Iris pigment epithelial cell (primary cell): ENCODE measurements at places on chromosomes 3 and 15.
A peak's percentile ranks its signal among the peaks of the same experiment; 100 is the strongest.

DNA sequence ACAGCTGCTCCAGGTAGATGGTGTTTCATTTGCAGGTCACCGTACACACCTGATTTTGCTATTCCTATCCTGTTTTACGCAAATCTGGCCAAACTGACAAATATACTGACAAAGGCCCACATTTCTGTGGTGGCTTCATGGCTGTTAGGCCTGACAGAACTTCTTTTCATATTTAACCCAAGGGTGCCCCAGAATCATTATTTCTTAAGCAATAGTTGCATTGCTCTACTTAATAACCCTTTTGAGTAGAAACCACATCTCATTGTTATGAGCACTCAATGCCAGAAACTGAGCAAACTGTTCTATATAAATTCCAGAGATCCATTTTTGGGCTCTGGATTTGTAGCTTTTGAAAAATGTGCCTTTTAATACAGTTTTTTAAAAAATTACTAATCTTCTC, 19.4 kb downstream of the ASTE1 start:
- DNase-seq, result no peak

- no peak for DNase-seq
Measured at GRCh38 chr3:82143661-82144412, 382.4 kb upstream of the GBE1 start.

DNA sequence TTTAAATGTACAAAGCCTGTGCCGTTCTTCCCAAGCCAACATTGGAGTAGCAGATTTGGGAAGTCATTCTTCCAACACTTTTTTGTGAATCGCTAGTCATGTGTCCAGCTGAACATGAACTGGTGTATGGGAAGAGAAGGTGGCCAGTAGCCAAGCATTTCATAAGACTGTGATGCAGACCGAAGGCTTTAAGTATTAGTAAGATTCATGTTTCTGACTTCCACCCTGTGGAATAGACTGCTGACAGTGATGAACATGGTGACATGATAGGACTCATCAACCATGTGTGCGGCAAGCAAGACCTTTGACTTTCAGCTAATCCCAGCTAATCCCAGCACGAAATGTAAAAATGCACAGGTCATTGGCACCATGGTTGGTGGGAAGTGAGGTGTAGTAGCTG, 48.3 kb upstream of the THSD4 start:
- DNase-seq, result peak; percentile 97

GRCh38 chr15:42808913-42809312, 72.0 kb upstream of the CDAN1 start:
- DNase-seq, result no peak

GRCh38 chr3:81995329-81995728, 233.9 kb upstream of the GBE1 start:
- DNase-seq, result no peak

GRCh38 chr15:43185157-43186002, at the start of gene CCNDBP1:
TSS of gene CCNDBP1 (plus strand) at chr15:43185403. CDS start at chr15:43185499, 96 bp downstream.
- DNase-seq, result peak; percentile 81

- peak; percentile 50 for DNase-seq
Measured at GRCh38 chr15:80549654-80550053, 145.5 kb upstream of the ABHD17C start.

GRCh38 chr3:7843441-7843840, 658.2 kb upstream of the LMCD1 start:
- no peak for DNase-seq

DNA sequence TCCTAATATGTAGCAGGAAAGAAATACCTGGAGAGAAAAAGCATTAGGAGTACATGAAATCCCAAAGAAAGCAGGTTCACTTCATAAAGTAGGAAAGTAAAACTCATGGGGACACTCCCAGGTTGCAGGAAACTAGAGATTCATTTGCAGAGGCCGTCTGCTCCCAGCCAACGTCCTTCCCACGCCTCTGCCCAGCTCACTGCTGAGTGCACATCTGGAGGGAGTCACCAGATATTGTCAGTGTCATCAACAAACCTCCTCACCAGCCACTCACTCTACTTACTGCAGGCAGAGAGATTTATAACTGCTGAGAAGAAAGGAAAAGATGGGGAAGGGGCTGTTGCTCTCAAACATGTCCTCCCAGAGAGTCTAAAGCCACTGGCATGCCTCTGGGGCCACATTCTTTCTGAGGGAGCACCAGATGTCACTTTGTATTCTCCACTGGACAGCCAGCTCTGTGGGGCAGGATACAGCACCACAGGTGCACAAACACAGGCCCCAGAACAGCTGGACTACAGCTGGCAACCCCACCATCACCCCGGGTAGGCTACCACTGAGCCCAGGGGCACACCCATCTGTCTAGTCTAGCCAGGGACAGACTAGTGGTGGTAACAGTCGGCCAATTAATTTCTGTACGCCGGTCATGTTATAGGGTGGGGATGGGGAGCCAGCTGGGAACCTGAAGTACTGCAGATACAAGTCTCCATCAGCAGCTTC, 64.5 kb downstream of the NPTN start:
- DNase-seq, result no peak

- peak; percentile 21 for DNase-seq
Measured at GRCh38 chr15:23566071-23566554, 639 bp downstream of the MKRN3 start.

- DNase-seq, result peak; percentile 9
Measured at GRCh38 chr3:56001537-56001936, 466.7 kb downstream of the ERC2 start.

DNA sequence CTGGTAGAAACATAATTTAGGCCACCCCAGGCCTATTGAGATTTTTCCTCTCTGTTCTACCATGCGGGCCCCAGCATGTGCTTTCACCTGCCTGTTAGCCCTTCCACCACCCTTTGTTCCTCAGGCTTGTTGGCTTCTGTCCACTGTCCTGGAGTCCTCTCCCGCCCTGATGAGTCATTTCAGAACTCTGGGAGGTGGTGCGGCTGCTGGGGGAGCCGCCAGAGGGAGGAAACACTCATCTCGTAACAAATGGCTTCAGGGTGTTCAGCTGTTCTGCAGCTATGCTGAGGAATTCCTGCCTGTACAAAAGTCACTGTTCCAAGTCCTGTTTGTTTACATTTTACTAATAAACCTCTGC, 36.3 kb downstream of the LRTM1 start:
- DNase-seq, result peak; percentile 97

GRCh38 chr3:158748237-158748828, 16.1 kb upstream of the RARRES1 start:
- DNase-seq, result peak; percentile 57

DNA sequence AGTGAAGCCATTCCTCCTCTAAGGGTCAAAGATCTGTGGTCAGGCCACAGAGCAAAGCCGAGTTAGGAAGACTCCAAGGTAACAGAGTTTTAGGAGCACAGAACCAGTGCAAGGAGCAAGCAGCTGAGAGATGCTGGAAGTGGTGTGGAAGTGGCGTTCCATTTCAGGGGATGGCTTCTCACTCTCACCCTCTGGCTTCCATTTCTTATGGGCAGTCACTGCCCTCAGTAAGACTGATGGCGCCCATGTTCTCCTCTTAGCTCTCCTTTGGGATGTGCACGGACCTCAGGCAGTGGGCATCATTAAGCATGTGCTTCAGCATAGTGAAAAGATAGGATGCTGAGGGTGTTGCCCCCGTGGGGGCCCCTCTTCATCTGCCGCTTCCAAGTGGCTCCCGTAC, 90.3 kb downstream of the ASB7 start:
- no peak for DNase-seq

DNA sequence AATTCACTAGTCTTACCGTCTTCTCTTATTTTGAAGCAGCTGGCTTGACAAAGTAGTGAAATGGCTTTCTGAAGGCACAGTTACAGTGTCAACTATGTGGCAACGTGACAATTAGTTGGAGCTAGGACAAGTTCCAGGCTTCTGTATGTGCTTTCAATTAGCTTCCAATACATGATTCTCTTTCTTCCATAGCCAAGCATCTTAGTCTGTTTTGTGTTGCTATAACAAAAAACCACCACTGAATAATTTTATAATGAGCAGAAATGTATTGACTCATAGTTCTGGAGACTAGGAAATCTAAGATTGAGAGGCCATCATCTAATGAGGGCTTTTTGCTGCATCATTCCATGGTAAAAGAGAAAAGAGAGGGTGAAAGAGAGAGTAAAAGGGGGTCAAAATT, 365.1 kb upstream of the PLSCR5 start:
- no peak for DNase-seq

DNA sequence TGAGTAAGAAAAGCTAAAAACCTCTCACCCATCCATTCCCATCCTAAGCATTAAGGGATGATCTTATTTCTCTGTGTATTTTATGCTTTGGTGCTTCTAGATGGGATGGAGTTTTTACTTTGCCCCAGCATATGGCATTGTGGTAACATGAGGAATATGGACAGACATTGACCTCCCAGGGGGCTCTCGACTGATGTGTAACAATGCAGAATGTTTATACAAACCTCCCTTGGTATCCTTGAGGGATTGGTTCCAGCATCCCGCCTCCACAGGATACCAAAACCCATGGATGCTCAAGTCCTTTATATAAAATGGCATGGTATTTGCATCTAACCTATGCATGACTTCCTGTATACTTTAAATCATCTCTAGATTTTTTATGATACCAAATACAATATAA, 21.6 kb downstream of the PDIA5 start:
- no peak for DNase-seq

DNA sequence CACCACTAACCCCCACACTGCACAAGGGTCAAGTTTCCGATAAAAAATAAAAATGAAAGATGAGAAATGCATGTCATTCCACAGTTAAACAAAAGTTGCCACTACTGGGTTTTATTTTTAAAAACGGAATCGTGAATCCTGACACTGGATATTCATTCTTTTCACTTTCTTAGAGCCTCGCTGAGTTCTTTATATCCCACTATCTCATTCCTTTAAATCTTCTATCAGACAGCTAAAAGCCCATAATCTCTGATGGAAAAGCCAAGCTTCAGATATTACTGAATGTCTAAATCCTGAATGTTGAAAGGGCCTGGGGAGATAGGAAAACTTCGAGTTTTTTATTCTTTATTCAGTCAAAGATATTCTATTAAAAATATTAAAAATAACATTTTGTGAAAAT, 11.7 kb downstream of the RIOX2 start:
- DNase-seq, result no peak

GRCh38 chr15:89326316-89326715, 8.3 kb downstream of the POLG start:
- DNase-seq, result no peak

GRCh38 chr3:178159691-178160220, 376.5 kb upstream of the KCNMB2 start:
- no peak for DNase-seq

GRCh38 chr3:12098400-12098799, 60.3 kb downstream of the TIMP4 start:
- DNase-seq, result no peak

GRCh38 chr15:86001200-86001599, 78.5 kb upstream of the AGBL1 start:
- DNase-seq, result no peak

GRCh38 chr3:59839283-59839682, 789.5 kb upstream of the CFAP20DC start:
- peak; percentile 90 for DNase-seq

DNA sequence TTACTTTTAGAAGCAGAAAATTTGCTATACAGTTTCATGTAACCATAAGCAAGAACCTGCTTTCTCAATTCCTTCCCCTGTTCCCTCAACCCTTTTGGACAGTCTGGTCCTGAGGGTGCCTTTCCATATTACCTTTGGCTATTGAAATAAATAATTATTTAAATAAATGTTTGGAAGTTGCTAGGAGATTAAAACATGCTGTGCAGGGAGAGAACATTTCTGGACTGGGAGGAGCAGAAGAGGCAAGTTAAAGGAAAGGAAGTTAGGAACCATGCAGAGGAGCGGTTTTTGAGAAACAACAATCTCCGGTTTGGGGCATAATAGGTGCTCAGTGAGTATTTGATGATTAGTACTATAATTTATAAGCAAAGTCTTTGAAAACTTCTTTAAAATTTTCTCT, 41.8 kb downstream of the ZNF609 start:
- DNase-seq, result no peak

DNA sequence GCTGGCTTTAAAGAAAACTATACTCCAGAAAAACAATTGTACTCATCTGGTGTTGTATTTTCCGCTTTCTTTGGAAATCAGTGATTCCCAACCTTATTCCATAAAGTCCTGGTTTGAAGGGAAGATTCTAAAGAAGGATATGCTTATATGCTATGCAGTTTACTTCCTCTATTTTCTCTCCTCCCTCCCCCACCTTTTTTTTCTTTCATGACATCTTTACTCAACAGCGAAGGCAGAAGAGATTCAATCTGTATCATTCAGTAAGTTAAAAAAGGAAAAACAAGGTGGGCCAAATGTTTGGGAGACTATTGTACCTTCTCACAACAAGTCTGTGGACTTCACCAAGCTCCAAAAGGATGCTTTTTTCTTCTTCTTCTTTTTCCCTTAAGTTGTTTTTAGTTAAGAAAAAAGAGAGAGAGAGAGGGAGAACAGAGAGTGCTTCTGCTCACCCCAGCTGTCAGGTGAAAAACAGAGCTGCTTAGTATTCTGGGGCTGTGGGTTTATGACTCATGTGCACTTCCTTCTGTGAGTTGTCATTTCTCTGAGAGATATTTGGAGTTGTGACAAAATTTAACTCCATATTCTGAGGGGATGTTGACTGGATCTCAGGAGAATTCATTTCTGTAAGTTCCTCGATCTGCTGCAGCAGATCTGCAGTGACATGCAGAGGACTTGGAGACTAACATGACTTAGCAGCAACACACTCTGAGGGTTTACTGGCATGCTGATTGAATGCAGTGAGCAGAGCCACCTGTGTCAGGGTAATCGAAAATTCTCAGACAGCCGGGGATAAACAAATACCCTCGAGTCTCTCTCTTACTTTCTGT, 70.7 kb downstream of the SSR3 start:
- peak; percentile 75 for DNase-seq

DNA sequence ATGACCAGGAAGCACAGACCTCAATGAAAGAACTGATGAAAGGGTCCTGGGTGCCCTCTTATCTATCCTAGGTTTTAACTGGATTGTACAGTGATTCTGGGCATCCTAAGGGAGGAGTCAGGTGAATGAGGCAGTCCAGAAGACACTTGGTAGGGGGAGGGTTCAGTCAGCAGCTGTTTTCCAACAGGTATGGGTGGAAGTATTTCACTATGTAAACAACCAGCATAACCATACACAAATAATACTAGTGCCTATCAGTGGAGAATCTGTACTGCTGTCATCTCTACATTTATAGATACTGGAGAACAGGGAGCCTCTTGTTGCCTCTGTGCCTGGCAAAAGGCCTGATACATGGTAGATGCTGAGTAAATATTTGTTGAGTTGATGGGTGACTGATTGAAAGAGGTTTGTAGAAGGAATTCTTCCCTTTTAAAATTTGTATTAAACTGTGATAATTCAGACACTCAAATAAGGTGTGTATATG, 328.5 kb downstream of the RBMS3 start:
- DNase-seq, result no peak

DNA sequence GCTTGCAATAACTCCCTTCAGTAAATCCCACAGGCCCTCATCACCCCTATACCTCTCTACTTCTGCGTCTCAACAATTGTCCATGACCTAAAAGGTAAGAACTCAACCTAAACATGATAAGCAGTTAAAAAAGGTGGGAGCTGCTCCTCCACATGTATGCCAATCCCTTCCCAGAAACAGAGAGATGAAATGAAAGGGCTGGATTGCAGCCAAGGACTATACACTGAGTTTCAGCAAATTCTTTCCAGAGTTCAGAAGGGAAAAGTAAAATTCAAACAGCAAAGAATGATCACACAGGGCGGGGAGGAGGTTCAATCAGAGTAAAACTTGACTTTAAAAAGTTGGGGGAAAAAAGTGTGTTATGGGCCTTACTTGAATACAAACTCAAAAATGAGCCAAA, 27.5 kb downstream of the PLOD2 start:
- DNase-seq, result no peak

- no peak for DNase-seq
Measured at GRCh38 chr15:67895237-67895636, 55.4 kb upstream of the RNU6-1 start.
